Stimulated activated CD8-positive, alpha-beta memory T cell treated with anti-CD3 and anti-CD28 coated beads, Interleukin-2, amount 100 ng/mL, for 1 hour (primary cell): ENCODE measurements at places on chromosomes 16 and 17.

GRCh38 chr17:16926571-16927451, 45.1 kb downstream of the TNFRSF13B start:
- no peak for DNase-seq

- DNase-seq, result no peak
Observed at GRCh38 chr17:56297184-56297583, 143.9 kb downstream of the ANKFN1 start.

DNA sequence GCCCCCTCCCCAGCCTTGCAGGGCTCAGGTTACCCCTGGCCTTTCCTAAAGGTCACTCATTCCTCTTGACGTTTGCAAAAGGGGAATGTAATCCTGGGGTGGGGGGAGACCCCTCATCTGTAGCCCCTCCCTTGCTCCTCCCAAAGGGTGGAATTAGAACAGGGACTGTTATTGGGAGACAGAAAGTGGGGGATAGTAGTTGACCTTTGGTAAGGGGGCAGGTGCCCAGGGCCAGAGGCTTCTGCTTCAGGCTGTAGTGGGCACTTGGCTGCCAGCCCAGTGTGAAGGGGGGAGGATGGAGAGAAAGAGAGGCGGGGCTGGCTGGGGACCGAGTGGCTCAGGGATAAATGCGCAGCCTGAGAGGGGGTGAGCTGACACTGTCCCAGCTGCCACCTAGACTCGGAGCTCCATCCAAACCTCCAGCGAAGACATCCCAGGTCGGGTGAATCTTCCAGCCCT, at the start of gene ENO3:
TSS of gene ENO3 (plus strand) at position 374 of the 459 bp plus-strand sequence. CDS start 711 bp downstream, outside the sequence.
- no peak for DNase-seq

- DNase-seq, result no peak
Observed at GRCh38 chr17:36142235-36142634, 34.2 kb downstream of the TBC1D3B start.

DNA sequence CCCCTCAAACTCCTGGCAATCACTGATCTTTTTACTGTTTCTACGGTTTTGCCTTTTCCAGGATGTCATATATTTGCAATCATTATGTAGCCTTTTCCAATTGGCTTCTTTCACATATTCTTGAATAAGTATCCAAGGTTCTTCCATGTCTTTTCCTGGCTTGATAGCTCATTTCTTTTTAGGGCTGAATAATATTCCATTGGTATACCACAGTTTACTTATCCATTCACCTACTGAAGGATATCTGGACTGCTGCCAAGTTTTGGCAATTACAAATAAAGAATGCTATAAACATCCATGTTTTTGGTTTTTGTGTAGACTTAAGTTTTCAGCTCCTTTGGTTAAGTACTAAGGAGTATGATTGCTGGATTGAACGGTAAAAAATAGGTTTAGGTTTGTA, 16.0 kb downstream of the GPATCH8 start:
- DNase-seq, result no peak

- DNase-seq, result no peak
Observed at GRCh38 chr16:33877-34647, 19.3 kb downstream of the POLR3K start.

DNA sequence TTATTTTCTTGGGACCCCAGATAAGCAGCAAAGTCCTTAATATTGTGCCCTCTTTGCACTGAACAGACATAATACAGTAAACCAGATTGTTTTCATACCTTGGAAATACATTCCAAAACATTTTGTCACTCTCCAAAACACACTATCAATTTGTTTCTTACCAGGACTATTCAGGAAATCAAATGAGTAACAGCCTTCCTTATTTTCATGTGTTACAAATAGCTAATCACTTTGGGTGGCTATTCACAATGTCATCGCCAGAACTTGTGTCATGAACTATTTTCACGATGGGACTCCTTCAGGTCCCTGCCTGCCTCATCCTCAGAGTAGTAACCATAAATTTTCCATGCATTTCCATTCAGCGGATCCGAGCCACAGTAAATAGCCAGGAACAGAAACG, 104.5 kb downstream of the MAP2K6 start:
- no peak for DNase-seq

- DNase-seq, result no peak
Observed at GRCh38 chr16:27400751-27401620, 988 bp upstream of the IL21R start.

GRCh38 chr17:48930435-48930873, 14.2 kb downstream of the SNF8 start:
- DNase-seq, result no peak

DNA sequence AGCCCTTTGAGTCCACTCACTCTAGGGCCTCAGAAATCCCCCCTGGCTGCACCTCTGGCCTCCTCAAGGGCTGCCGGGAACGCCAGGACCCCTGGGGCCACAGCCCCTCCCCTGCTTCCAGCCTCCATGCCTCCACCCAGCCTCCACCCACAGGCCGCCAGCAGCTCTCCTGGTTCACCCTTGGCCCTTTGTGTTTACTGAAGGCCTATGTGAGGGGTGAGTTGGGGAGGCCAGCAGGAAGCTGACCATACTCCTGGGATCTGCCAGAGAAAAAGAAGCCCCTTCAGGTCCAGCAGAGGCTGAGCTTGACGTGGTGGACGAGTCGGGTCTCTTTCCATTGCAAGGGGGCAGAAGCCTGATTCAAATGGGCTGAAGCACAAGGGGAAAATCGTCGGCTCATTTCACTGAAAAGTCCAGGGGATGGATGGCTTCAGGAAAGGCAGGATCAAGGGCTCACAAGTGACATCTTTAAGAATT, 18.3 kb upstream of the ATP2A3 start:
- no peak for DNase-seq

DNA sequence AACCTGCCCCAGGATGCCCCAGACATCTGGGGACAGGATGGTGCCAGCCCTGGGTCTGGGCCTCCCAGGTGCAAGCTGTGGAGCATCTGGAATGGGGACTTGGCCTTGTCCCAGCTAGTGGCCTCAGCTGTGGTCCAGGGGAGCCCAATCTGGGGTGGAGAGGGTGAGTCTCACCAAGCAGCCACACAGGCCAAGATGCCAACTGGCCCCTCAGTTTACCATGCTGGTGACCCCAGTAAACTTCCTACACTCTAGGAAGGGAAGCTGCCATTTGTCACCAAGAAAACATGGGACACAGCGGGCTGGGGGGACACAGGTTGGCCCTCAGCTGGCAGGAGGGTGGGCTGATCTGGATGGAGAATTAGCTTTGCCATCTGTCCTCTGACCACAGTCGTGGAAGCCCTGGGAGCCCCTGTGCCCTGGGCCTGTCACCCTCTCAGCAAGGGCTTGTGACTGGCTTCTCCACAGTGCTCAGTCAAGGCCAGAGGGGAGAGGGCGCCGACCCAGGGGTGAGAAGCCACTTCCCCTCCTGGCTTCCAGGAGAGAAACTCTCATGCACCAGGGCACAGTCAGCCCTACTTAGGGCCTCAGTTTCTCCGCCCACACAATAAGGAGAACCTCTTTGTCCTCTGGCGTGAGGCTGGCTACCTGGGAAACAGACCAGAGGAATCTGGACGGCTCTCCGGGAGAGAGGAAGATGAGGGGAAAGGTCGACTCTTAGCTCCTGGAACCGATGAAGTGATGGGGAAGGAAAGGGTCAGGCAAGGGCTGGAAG, 126.4 kb upstream of the SMURF2 start:
- no peak for DNase-seq

DNA sequence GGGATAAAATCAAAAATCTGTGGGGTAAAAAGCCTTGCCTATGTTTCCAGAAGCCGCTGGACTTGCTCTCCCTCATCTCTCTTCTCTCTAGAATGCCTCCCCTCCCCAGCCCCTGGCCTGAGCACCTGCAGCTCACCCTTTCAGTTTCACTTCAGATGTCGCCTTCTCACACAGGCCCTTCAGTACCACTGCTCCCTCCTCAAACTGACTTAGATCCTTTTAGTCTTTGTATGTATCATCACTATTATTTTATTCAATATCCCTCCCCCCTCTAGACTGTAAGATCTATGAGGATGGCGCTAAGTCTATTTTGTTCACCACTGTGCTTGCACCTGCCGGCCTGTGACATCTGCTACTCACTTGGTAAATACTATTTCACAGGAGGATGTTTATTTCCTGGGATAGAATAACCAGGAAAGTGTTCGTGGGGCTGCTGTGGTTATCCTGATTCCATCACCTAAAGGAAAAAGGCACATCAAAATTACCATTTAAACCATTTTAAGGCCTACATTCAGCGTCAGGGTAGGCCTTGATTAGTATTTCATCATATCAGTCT, 122.3 kb downstream of the MRTFB start:
- DNase-seq, result no peak

DNA sequence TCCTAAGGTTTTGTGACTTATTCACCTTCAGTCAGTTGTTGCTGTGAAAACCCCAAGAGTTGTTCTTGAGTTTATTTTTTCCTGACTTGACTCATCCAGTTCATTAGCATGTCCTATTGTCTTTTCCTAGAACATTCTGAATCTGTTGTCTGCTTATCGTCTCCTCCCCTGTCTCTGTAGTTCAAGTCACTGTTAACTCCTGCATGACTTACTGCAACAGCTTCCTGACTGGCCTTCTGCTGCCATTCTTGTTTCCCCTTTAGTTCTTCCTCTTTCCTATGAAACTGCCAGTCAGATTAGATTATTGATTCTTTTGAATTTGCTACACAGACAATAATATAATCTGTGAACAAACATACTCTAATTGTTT, 161.5 kb downstream of the FTO start:
- no peak for DNase-seq

DNA sequence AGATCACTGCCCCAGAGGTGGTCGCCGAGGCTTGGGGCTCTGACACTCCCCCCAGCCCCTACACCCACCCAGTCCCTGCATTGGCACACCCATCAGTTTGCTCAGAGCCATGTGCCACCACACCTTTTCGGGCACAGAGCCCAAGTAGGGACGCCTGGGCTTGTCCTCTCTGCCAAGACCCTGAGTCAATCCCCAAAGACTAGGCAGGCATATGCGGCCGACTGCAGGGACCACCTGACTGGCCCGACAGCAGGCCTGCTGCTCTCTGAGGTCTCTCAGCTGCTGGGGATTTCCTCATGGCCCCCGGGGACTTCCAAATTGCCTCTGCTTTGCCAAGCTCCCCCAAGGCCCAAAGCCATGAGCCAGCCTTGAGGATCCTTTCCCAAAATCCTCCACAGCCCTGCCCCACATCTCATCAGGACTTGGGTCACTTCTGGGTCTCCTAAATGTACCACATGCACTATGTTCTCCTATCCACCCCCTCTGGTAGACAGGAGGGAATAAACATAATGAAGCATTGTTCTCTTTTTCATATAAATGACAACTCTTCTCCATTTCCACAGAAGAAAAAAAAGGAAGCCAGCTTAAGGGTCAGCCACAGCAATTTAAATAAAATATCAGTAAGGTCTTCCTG, 30.6 kb downstream of the MYO18A start:
- DNase-seq, result no peak
